ENCODE measurements at places on chromosomes 4 and X.

DNA sequence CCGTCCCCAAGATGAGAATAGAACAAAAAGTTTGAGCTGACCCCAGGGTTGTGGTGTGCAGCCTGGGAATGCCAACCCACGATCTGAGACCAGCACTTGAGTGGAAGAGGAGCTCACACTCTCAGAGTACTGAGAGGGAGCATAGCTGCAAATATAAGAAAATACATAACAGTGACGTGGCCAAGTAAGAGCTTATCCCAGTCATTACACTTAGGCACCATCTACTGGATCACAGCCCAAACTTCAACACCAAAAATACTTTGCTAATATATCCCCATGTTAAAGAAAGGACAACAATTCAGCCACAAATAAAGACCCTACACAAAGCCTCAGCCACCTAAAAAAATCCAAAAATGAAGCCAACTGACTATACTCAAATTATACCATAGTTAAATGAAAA, 33.3 kb upstream of the CXCL6 start:
- DNase-seq = no peak

- DNase-seq = no peak
Measured at GRCh38 chr4:75800972-75801371, 76.6 kb downstream of the USO1 start.

GRCh38 chrX:2654436-2655340, 36.4 kb upstream of the CD99 start:
- DNase-seq = no peak

DNA sequence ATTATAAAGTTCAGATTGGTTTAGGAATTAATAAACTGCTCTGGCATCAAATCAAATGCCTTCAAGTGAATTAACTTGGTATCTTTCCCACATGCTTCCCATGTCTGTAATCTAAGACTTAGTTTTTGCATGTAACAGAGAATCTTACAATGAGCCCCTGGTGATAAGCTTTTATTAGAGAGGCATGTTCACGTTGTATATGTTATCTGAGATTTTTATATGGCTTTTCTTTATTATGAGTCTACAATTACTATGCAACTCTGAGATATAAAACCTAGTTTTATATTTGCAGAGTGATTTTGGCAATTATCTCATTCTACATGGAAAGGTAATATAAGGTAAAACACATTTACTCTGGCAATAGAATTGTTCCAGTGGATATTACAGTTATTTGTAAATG, 1578.4 kb upstream of the IGFBP7 start:
- no peak for DNase-seq

DNA sequence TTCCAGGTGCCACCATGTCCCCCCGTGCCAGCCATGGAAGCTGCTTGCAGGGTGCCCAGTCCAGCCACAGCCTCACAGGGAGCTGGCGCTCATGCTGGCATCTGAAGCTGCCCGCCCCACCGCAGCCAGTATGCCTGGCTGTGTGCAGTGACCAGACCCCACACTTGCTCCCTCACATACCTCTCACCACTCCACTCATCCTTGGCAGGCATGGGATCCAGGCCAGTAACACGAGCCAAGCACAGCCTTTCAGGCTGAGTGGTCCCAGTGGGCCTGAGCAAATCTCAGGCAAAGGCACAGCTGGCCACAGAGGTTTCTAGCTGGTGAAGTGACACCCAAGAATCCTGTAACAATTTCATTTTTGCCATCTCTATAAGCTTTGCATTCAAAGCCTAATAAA, 48.4 kb upstream of the SEC24B start:
- DNase-seq = no peak

DNA sequence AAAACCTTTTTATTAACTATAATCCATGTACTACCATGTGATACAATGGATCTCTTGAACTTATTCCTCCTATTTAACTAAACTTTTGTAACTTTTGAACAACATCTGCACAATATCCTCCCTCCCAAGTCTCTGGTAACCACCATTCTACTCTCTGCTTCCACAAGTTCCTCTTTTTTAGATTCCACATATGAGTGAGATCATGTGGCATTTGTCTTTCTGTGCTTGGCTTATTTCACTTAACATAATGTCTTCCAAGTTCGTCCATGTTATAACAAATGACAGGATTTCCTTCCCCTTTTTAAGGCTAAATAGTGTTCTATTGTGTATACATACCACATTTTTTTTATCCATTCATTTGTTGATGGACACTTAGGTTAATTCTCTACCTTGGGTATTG, 28.1 kb downstream of the DCAF8L1 start:
- no peak for DNase-seq

DNA sequence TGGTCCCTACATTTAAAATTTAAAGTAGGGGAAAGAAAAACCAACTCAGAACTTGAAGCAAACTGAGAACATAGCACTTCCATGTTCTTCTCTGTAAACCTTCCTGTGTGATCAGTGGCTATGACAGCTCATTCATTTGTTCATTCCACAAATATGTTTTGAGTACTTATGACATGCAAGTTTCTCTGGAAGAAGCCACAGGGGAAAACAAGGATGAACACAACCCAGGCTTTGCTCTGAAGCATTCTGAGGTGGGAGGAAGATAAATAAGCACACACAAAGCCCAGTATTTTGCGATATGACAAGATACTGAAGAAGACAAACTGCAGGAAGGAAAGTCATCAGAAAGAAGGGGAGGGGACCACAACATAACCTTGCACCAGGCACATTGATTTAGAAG, 96.4 kb downstream of the CHIC2 start:
- DNase-seq = no peak

DNA sequence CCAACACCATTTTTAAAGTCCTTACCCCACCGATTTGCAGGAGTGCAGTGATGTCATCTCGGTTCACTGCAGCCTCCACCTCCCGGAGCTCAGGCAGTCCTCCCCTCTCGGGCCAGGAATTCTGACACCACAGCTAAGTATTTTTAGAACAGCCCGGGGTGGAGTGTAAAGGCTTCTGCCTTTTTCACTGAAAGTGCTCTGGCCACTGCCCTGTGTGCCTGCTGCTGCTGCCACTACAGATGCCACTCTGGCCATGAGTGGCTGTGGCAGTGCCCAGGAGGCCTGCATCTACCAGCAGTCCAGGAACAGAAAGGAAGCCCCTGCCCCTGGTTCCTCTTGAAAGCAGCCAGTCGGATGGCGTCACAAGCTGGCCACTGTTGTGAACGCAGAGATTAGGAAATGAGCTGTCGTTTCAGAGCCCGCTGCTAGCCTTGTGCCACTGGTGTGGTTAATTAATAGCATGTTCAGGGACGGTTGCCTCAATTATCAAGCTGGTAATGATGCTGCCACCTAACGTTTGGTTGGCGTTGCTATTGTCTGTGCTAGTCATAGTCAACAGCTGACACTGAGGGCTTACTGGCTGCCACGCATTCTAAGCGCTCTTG, 23.6 kb upstream of the TBC1D14 start:
- DNase-seq = peak; percentile 65

- no peak for DNase-seq
Measured at GRCh38 chrX:152725409-152725808, 8.1 kb downstream of the CSAG1 start.

DNA sequence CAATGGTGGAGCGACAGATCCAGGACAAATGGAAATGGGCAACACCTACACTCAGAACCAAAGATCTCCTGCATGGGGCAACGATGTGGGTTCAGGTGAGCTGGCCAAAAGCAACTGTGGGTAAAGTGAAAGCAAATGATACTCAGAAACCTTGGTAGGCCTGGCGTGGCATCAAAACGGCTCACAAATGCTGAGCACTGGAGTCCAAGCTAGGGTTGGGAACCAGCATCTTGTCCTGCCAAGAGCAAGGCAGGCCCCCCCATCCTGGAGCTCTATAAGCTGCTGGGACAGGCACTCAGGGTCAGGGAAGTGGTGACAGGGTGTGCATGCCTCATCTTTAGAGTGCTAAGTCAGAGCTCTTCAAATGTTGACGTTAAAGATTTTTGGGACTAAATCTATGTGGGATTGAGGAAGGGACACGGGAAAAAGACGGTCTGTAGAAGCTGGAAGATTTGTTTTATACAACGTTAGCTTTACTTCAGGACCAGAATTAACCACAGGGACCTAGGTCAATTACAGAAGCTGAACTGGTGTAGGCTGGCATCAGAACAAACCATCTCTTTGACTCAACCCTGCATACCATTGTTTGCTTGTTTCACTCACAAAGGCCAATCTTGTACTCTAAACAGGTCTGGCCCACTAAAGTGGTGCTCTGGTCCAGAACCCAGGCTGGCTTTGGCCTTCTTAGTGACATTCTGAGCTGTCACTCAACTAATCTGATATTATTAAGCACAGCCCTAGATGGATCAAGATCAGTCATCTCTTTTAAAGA, 10.7 kb downstream of the ATP8A1 start:
- no peak for DNase-seq

DNA sequence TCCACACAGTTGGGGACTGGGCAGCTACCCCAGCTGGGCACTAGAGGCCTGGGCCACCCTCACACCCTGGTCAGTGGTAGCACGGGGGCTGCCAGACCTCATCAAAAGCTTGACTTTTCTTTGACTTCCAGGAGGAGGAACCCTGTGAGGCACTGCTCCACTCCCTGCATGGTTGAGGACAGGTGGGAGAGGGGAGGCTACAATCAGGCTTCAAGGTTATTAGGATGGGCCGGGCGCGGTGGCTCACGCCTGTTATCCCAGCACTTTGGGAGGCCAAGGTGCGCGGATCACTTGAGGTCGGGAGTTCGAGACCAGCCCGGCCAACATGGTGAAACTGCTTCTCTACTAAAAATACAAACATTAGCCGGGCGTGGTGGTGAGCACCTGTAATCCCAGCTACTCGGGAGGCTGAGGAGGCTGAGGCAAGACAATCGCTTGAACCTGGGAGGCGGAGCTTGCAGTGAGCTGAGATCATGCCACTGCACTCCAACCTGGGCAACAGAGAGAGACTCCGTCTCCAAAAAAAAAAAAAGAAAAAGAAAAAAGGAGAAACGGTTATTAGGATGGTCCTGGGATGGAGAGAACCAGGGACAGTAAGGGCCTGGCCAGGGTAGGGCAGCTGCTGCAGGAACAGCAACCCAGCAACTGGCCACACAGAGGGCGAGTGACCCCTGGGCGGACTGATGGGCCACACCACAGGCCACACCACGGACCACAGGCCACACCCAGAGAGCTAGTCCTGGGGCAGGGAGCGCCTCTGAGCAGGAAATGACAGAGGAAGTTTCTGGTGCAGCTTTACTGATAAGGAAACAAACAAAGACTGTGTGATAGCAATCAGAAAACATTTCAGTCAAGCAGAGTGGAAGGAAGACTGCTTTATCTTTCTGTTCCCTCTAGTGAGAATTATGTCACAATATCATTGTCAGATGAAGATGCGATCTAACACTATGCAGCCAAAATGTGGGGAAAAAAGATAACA, 20.5 kb upstream of the OPN1LW start:
- no peak for DNase-seq

DNA sequence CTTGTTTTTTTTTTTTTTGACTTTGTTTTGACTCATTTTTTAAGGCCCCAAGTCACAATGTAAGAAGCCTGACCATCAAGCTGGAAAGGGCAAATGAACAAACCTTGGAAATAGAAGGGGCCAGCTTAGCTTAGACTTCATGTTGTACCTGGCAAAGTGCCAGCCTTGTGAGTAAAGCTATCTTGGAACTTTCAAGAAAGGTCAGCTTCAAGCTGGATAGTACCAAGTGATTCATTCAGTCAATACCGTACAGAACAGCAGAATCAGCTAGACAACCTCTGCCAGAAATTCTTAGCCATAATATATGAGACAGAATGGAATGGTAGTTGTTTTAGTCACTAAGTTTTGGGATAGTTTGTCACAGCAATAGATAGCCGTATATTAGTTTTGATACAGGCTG, 1492.2 kb upstream of the TENM3 start:
- DNase-seq = no peak

DNA sequence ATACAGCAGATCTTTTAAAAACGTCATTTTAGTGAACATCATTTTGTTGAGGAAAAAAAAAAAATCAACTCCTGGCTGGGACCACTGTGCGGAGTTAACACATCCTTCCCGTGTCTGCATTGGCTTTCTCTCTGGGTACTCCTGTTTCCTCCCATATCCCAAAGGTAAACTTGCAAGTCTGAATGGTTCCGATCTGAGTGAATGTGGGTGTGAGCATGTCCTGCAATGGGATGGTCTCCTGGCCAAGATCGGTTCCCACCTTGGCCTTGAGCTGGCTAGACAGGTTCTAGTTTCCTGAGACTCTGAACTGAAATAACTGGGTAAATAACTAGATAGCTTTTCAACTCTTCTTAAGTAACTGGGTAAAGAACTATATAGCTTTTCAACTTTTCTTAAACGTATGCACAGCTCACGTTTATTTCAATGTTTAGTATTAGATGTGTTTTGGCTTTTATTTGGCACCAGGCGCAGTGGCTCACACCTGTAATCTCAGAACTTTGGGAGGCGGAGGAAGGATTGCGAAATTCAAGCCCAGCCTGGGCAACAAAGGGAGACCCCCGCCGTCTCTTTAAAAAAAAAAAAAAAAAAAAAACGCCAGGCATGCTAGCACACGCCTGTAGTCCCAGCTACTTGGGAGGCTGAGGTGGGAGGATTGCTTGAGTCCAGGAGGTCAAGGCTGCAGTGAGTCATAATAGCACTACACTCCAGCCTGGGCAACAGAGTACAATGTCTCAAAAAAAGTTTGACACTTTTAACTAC, 14.0 kb downstream of the RBMX start:
- no peak for DNase-seq

DNA sequence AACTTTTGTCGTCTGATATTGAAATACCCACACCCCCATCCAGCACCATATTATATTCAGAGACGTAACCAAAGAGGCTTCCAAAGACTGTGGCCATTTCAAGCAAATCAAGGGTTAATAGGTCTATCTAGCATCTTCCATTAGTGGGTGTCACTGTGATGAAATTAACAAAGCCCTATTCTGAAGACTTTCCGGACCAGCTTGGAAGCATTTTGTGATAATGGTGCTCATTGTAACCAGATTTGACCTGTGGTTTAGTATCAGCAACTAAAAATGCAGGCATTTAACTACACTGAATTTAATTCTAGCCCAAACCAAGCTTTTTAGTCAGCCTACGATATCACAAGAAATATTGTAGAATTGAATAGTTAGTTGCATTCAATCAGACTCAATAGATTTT, 309.7 kb upstream of the TENM3 start:
- DNase-seq = no peak

- no peak for DNase-seq
Measured at GRCh38 chr4:110196871-110197528, 1.4 kb downstream of the ELOVL6 start.

- no peak for DNase-seq
Measured at GRCh38 chr4:117831060-117831683, 203.1 kb upstream of the NDST3 start.

GRCh38 chrX:69093960-69094871, 71.0 kb downstream of the PJA1 start:
- no peak for DNase-seq

DNA sequence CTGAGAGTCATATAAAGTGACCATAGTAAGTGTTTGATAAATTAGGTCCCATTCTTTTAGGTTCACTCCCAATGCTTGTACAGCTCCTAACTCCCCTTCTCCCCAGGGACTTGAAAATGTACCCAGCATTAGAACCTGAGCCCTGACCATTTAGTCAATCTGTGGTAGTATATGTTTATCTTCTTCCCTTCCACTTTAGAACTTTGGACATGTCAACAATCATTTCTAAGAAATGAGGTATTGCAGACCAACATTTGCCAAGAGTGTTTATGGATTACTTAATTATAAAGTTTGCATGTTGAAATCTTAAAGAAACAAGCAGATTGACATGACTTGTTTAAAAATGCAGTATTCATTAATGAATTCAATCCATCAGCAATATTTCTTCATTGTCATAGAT, 26.0 kb downstream of the AFM start:
- no peak for DNase-seq

- no peak for DNase-seq
Measured at GRCh38 chr4:55032788-55033187, 92.6 kb downstream of the KDR start.

- no peak for DNase-seq
Measured at GRCh38 chrX:44871931-44872820, 812 bp upstream of the KDM6A start.

Measured in NCI-H524 treated with DMSO at 0.1 percent for 48 hours (cell line).